ENCODE measurements at places on chromosomes 5 and 9.

DNA sequence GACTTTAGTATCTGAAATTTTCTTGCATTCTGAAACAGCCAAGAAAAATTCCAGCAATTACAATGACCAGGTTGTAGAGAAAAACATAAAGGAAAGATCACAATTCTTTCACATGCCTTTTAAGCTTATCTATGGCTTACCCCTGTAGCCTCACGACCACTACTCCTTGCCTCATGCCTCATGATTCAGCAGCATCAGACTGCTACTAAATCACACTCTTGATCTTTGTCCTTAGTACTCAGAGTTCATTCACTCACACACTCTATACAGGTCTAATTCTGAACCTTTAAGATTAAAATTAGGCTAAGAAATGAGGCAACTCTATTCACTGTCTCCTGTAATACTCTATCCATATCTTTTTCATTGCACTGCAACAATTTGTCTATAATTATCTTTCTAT, 415.1 kb downstream of the MLLT3 start:
- DNase-seq: no peak

- DNase-seq: no peak
Measured at GRCh38 chr5:90191352-90192045, 218.1 kb downstream of the CETN3 start.

DNA sequence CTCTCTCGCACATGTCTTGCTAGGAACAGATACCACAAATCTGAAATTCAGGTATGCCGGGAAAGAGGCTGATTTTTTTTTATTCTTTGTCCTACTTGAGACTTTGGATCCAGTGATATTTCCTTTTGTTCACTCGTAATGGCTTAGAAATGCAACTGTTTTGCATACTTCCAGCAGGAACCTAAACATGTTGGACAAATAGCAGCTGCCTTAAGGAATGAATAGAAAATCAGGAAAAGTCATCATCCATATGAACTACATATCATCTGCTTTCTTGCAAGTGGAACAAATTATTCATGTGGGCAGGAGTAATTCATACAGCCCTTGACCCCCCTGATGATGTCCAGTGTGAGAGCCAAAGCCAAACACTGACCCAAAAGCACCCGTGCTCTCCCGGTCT, 17.4 kb downstream of the TTC39B start:
- DNase-seq: no peak

DNA sequence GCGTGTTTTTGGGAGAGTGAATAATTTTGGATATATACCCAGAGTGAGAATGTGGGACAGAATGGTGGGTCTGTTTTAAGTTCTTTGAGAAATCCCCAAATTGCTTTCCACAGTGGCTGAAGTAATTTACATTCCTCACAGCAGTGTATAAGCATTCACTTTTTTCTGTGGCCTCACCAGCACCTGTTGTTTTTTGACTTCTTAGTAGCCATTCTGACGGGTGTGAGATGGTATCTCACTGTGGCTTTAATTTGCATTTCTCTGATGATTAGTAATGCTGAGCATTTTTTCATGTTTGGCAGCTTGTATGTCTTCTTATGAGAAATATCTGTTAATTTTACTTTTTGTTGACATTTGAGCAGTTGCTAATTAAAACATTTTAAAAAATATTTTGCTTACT, 9.4 kb upstream of the SPATA31D1 start:
- DNase-seq: no peak

DNA sequence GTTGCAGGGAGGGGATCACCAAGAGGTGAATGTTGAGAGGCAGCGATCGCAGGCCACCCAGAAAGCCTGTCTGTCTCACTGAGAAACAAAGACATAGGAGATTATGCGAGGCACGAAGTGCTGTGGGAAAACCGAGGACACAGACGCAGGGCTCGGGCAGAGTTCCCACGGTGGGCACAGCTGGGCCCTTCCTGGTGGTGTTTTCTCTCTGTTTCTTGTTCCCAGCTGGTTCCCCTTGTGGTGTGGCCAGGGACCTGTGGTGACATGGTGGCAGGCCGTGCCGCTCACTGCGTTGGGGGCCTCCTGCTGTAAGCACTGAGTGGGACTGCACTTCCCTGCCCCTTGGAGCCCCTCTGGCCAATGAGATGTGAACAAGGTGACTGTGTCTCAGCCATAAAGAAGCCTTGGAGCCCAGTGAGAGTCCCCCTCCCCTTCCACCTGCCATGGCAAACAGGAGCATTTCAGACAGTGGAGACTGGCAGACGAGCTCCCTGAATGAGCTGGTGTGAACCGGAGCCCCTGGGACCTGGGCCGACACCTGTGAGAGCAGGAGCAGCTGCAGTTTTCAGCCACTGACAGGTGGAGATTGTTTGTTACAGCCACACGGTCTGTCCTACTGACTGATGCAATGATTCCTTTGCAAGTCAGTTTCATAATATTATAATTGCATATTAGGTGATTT, 13.2 kb upstream of the IRX4 start:
- no peak for DNase-seq

GRCh38 chr5:149212198-149212951, 59.3 kb upstream of the AFAP1L1 start:
- DNase-seq: peak; percentile 93

DNA sequence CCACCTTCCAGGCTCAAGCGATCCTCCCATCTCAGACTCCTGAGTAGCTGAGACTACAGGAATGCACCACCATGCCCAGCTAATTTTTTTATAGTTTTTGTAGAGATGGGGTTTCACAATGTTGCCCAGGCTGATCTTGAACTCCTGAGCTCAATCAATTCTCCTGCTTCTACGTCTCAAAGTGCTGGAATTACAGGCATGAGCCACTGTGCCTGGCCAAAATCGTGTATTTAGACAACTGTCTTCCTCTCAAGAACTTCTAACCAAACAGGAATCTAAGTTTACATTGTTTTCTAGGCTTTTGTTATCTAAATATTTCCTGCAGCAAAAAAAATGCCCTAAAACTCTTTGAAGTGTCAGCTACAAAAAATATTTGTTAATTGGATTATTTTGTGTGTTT, 78.8 kb downstream of the NLN start:
- DNase-seq: no peak

DNA sequence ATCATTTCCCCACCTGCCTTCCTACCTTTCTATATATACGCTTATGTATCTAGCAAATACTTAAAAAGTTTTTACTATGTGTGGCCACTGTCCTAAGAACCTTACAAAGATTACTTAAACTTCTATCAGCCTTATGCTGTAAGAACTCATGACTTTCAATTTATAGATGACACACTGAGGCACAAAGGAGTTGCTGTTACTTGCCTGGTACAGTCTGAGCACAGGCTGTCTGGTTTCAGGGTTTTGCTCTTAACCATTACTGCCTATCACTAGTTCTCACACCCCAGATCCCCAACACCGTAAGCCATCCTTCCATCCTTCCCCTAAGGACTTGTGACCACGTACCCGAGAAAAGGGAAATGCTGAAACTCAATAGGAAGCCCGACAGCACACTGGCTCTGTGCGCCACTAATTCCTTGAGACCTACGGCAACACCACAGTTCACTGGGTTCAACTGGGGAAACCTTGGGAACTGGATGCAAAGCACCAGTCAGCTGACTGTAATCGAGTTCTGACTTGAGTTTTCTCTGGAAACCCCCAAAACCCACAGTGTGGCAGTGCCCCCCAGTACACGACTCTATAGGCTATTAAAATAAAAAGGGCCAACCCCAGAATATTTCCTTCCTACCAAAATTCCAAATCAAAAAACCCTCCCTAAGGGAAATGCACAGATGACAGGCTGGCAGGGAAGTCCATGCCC, 56.0 kb downstream of the AUH start:
- no peak for DNase-seq

GRCh38 chr5:54093861-54094260, 216.5 kb downstream of the ARL15 start:
- no peak for DNase-seq

DNA sequence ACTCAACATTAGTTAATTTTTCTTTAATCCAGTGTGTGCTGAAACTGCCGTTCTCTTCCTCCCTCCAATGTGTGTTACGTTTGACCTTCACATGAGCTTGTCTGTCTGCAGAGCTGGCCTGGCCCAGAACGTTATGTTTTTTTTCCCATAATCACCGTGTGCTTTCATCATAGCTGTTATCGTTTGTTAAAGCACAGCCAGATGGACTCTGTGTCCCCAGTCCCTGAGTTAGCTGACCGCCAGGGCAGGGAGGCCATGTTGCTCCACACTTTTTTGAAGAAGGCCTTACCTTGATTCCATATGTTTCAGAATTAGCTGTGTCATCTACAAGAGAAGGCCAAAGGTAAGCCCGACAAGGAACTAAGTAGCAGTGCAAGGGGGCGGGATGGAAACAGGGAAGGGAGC, 55.7 kb downstream of the HSD17B3 start:
- DNase-seq: no peak

- DNase-seq: no peak
Measured at GRCh38 chr5:61599370-61600122, 267.5 kb downstream of the ZSWIM6 start.

- DNase-seq: no peak
Measured at GRCh38 chr5:2471152-2471879, 280.2 kb downstream of the IRX2 start.

GRCh38 chr5:78793907-78794662, 145.5 kb upstream of the LHFPL2 start:
- no peak for DNase-seq

DNA sequence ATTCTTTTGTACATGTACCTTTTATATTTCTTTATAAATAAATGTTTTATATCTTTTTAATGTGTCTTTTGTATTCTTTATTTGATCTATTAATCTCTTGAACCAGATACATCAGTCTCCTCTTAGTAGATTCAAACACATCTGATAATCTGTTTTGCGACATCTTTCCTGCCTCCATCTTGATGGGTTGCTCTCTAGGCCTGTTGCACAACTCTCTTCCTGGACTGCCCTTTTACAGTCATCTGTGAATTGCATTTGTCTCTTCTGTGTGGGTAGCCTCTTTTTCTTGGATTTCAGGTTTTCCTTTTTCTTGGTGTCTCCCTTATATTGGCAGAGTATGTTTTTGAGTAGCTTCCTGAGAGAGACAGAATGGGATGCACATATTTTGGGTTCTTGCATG, 6.2 kb downstream of the ZFYVE16 start:
- DNase-seq: no peak

GRCh38 chr9:28264368-28264767, 691.1 kb upstream of the C9orf72 start:
- DNase-seq: no peak

GRCh38 chr5:116578676-116579075, 4.1 kb upstream of the SEMA6A start:
- no peak for DNase-seq

GRCh38 chr5:67366276-67366675, 169.7 kb upstream of the CD180 start:
- no peak for DNase-seq

GRCh38 chr9:22052376-22052945, 43.4 kb upstream of the CDKN2B start:
- DNase-seq: peak; percentile 36

- no peak for DNase-seq
Measured at GRCh38 chr5:60299944-60300343, 400.0 kb downstream of the DEPDC1B start.

- DNase-seq: peak; percentile 37
Measured at GRCh38 chr9:4490705-4491625, 697 bp downstream of the SLC1A1 start.

DNA sequence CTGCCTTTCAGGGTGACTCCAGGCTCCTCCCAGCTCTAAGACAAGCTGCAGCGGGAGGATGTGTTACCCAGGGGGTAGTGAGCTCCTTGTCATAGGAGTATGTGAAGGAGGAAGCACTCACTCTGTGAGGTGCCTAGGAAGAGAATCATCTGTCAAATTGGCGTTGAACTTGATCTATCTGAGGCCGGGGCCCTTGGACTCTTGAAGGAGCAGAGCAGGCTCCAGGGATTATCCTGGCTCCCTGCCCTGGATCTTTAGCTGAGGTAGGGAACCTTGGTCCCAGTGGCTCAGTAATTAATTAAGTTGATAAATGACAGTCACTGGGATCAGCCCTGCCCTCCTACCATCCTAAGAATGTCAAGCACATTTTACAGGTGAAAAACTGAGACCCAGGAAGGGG, 15.5 kb downstream of the ADGRD2 start:
- no peak for DNase-seq
